ENCODE measurements at places on chromosomes 6 and 20. TPM values are rescaled to one million over a fixed set of nuclear protein-coding genes. Genes with fewer than 3 reads are reported as not detected.

The OR2H2 gene
- total RNA-seq = not detected

The PGC gene
- total RNA-seq = 0.52 TPM

The TBC1D20 gene
- total RNA-seq = 14.1 TPM

The VGLL2 gene
- total RNA-seq = 17.7 TPM

The INSM1 gene
- not detected for total RNA-seq

The PDE7B gene
- 13.6 TPM for total RNA-seq

The FAM83D gene
- 4.2 TPM for total RNA-seq

The GSTA2 gene
- under 0.01 TPM for total RNA-seq

The NKX2-4 gene
- total RNA-seq = not detected

The OTOR gene
- not detected for total RNA-seq

The CRIP3 gene
- 2.1 TPM for total RNA-seq

The ADGB gene
- total RNA-seq = not detected

The F13A1 gene
- total RNA-seq = 160 TPM

The RAD21L1 gene
- not detected for total RNA-seq

The C2 gene
- total RNA-seq = 8.4 TPM

The ZC3H12D gene
- total RNA-seq = 1.0 TPM

All from skeletal muscle tissue (tissue), 5 donors.